Stimulated activated CD4-positive, alpha-beta T cell treated with anti-CD3 and anti-CD28 coated beads, Interleukin-1b, Interleukin-23, amount 100 ng/mL, for 1 hour (primary cell): ENCODE measurements at places on chromosomes 7 and 10.

- DNase-seq: peak; percentile 43
Observed at GRCh38 chr7:155804897-155805825, 7.1 kb downstream of the SHH start.

- no peak for DNase-seq
Observed at GRCh38 chr7:54116956-54117355, 425.2 kb upstream of the VSTM2A start.

GRCh38 chr7:54811041-54811845 lies 52.2 kb upstream of the SEC61G start:
- DNase-seq: no peak

DNA sequence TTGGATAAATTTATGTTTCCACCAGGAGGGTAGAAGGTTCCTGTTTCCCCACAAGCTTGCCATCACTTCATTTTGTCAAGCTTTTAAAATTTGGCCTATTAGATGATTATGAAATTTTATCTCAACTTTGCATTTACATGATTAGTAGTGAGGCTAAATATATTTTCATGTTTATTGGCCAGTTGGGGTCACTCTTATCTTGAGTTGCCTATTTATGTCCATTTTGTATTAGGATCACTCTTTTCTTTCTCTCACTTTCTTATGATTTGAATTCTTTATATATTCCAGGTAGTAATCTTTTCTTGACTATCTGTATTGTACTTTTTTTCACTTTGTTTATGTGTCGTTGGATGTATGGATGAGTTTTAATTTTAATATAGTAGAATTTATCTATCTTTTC lies 218.6 kb upstream of the SLC26A5 start:
- DNase-seq: no peak

DNA sequence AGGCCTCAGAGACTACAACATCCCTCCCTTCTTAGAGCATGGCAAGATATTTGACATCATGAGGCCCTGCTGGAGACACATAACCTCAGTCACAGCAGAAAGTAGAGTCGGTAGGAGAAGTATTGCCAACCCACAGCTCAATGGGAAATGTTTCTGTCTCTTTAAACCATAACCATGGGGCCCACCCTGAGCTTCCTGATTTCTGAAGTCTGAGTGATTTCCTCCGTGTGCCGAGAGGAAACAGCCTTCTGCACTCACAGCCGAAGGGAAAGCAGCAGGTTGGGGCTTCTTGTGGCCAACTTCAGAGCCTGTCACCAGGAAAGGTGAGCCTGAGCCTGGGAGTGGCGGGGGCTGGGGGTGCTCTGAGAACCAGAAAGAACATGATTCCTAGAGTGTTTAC lies at the start of gene GIMAP1:
TSS of gene GIMAP1 (plus strand) at position 246 of the 400 bp plus-strand sequence. CDS start 2,435 bp downstream, outside the sequence.
- DNase-seq: no peak

DNA sequence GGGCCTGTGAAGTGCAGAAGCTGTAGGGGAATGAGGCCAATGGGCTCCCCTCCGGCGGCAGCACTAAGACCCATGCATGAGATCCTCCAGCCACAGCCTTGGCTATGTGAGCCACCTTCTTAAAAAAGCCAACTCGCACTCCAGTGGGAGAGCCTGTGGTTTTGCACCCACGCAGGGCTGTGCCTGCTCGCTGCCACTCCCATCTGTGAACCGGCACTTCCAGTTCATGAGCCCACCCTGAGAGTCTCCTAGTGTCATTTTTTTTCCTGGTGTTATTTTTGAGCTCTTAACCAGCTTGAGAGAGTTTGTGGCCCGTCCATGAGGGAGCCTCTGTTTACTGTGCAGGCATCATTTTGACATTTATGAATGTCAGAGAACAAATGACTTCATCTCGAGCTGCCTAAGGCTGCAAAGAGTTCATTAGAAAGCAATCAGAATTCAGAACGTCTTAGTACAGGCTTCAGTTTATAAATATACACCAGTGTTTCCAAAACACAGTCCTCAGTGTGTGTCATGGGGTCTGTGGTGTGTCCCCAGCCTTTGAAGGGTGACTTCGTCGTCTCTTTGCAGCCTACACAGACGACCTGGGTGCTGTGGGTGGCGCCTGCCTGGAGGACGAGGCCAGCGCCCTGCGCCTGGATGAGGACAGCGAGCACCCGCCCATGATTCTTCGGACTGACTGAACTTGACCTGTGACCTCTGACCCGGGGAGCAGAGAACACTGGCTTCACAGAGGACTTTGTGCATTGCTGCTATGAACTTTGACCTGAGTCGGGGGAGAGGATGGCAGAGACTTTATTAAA lies 40.4 kb downstream of the WIPI2 start:
- no peak for DNase-seq

GRCh38 chr10:110641256-110641655 lies 2.9 kb upstream of the RBM20 start:
- DNase-seq: no peak

GRCh38 chr10:65491799-65492198 lies 1434.0 kb upstream of the LRRTM3 start:
- DNase-seq: no peak
